ENCODE measurements at places on chromosomes 1 and 21.
A peak's percentile ranks its signal among the peaks of the same experiment; 100 is the strongest.

GRCh38 chr1:27005648-27006496, 6.8 kb downstream of the TENT5B start:
- DNase-seq, result no peak

DNA sequence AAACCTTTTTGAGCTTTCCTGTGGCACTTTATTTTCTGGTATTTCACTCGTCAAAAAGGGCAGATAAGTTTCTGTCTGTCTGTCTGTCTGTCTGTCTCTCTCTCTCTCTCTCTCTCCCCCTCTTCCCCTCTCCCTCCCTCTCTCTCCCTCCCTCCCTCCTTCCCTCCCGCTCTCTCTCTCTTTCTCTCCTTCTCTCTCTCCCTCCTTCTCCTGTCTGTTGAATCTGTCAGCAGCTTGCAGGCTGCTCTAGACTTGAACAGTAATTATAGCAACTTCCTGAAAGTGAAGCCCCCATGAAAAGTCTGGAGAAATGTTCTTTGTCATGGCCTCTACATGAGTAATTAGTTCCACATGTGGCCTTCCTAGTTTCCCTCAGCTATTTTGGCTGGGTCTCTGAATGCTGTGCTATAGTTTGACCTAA, 275.2 kb upstream of the C1orf105 start:
- no peak for DNase-seq

DNA sequence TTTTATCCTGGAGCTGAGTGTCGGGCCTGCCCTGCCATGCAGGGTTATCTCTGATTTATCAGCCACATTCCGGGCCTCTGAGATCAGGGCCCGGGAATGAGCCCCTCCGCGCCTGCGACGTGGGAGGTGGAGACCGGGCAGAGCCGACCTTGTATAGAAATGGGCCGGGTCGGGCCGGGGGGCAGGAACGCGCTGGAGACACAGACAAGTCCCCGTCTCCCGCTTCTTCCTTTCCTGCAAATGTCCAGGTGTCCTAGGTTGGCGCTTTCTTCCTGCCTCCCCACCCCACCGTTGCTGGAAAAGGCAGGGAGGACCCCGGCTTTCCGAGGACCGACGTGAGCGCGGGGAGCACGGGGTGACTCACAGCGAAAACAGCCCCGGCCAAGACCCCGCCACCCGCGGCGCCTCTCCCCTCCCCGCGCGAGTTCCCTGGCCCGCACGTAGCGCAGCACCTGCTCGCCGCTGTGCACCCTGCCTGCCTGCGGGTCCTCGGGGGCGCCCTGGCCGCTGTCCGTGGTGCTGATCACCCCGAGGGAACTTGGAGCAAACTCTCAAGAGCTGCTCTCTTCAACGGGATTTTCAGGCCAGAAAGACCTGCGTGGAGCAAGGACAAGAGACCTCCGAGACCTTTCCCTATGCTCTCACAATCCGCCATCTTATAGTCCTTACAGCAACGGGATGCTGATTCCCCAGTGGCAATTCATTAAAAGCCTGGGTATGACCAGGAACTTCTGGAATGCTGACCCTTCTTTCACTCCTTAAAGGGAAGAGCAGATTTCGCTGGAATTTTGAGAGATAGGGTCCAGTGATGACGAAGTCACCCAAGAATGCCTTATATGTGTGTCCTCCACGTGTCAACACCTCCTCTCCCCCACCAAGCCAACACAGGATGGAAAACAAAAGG, 475 bp upstream of the NPPB start:
- peak; percentile 58 for DNase-seq

- DNase-seq, result no peak
Measured at GRCh38 chr1:15656464-15656863, 27.7 kb upstream of the PLEKHM2 start.

GRCh38 chr21:25573409-25574206, 33.7 kb downstream of the MRPL39 start:
- DNase-seq, result peak; percentile 80

DNA sequence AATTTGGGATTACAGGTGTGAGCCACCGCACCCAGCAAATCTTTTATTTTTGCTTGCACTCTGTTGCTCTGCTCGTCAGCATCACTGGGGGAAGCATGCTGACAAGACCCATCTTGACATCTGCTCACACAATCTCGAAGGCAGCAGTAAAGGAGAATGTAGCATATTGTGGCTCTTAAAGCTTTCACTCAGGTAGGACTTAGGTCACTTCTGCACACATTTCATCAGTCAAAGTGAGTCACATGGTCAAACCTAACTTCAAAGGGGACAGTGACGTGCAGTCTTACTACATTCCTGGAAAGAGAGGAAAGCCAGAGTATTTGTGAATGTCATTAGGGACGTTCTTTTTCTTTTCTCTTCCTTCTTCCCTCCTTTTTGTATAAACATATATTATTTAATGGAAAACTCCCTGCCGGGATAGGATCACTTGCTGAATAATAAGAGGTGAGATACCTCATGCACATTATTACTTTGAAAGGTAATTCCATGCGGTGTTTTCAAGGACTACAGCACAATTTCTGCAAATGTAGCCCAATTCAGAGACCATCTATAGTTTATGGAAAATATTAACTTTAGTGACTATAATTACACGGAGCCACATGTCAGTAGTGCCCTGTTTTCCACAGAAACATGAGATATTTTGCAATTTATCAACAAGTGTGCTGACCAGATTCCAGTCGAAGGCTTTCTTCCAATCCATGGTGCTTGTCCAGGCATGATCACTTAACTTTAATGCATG, 19.3 kb upstream of the ACBD6 start:
- no peak for DNase-seq

DNA sequence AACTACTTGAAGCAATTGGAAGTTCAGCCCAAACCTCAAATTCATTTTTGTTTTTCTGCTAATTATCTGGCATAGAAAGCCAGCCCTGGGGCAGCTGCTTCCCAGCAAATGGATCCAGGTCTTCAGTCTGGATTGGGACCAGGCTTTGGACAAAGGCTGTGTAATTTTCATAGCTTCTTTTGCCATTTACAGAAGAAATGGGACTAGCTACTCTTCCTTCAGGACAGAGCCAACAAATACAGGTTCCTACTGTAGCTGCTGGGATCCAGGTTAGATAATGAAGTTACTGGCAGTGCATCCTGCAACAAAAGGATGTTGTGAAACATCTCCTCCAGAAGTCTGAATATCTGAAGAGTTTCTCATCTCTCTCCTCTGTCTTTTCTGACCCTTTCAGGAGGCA, 171.5 kb upstream of the CAMK1G start:
- no peak for DNase-seq

DNA sequence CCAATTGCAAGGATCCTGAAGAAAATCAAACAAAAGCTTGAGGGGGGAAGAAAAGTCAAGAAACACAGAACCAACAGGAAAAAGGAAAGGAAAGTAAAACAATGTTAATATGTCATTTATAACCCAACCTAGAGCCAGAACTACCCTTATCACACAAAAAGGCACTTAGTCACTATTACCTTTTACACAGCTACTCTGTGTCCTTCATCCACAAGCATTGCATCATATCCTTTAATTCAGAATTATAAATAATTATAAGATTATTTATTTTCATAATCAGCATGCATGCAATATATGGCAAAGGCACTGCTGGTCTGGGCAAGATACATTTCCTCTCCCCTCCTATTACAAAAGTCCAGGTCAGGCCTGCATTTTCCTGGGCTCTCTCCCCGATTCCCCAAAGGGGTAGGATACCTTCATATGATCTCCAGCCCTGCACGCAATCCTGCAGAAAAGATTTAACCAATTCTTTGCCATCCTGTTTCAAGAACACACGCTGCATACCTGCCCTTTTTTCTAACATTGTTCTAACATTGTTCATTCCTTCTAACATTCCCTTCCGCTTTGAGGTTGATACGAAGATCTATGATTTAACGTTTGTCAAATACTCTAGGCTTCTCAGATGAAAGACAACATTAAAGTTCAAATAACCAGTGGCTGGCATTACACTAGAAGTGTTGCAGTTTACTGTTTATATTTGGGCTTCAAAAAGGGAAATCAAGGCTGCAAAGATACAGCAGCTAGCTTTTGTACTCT, 4.3 kb downstream of the PTPN14 start:
- no peak for DNase-seq

DNA sequence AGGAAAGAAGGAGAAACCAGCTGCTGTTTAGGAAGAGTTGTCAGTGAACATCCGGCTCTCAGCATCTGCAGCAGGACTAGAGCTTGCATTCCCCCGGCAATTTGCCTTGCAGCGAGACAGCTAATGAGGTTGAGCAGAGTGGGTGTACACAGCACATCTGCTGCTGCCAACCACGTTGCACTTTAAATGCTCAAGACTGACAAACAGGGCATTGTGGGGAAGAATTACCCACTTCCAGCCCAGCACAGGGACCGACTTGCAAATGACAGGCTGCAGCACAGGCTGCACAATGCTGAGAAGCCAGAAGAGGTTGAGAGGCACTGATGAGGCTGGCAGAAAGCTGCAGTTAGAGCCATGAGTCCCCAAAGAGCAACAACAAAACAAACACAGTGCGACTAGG, 47.5 kb upstream of the PLA2G2C start:
- no peak for DNase-seq

DNA sequence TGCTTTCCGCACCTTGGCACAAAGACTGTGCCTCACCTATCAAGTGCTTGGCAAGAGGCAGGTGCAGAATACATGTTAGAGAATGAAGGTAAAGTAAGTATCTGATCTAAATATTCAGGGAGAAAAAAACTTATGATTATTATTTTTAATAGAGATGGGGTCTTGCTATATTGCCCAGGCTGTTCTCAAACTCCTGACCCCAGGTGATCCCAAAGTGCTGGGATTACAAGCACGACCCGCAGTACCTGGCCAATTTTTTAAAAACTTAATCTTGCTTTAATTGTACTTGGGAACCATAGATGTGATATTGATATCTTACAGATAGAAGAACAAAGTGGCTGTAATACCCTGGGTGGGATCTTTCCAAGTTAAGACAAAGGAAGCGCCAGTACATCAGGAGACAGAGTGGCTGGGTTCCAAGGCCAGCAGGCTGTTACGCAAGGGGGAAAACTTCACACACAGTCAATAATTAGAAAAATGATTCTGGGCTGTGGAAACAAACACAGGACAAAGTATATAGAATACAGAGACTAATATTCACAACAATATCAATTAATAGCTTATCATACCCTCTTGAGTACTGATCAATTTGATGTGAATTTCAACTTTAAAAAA, 58.6 kb upstream of the ATP1A1 start:
- DNase-seq, result no peak

GRCh38 chr1:48644905-48645605, 131.6 kb downstream of the BEND5 start:
- no peak for DNase-seq

- DNase-seq, result no peak
Measured at GRCh38 chr21:42306366-42307035, 8.7 kb downstream of the TFF3 start.

DNA sequence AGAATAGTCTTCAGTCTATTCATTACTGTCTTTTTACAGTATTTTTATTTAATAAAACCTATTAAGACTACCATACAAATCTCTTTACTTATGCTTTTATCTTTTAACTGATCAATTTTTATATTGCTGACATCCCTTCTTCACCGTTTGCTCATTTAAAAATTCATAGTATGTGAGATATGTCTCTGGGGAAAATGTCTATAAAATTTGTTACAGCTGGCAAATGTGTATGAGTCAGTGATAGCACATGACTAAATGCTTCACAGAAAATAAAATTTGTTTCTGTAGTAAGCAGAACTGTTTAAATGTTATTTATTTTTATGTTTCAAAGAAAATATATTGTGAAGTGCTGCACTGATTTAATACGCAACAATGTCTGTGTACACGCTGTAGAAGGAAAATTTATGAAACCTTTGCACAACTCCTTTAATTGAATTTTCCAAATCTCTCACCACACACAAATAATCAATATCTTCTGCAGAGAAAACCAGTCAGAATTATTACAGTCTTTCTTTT, 74.2 kb downstream of the ITGB3BP start:
- no peak for DNase-seq

- DNase-seq, result no peak
Measured at GRCh38 chr1:62384276-62385005, 52.4 kb upstream of the USP1 start.

GRCh38 chr1:177181280-177181630, 10.5 kb downstream of the BRINP2 start:
- no peak for DNase-seq

GRCh38 chr1:175089136-175089718, 21.6 kb downstream of the TNN start:
- no peak for DNase-seq

DNA sequence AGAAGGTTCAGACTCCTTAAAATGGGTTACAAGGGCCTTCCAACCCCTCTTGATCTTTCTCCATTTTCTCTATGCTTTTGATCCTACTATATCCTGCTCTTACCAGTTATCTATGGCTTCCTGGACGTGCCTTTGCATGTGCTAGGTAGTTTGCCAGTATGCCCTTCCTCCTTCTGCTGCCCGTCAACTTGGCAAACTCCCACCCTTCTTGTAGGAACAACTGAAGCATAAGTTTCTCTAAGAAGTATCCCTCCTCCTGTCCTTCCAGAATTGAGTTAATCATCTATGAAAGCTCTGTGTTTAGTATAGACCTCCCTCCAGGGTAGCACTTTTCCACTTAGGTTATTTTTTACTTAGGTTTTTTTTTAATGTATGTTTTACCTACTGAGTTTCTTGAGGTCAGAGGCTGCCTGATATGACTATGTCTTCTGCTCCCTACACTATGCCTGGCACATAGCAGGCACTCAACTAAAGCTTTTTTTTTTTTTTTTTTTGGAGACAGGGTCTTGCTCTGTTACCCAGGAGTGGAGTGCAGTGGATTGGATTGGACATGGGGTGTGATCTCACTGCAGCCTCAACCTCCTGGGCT, 10.0 kb upstream of the IGSF3 start:
- DNase-seq, result no peak

GRCh38 chr1:162566870-162567269, 5.3 kb downstream of the UAP1 start:
- no peak for DNase-seq

DNA sequence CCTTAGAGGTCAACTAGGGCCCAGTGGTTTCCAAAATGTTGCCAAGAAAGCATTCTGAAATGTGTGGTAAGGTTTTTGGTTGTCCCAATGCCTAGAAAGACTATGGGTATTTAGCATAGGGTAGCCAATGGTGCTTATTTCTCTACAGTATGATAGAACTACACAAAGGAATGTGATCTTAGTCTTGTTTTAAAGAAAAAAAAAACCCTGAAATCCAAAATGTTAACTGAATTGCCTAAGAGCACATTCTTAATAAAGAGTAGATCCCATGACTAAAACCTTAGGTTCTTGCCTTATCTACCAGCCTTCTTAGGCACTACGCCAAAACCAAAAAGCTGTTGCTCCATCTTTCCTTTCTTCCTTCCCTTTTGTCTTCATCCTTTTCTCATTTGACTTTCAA, 428.2 kb downstream of the MRPL39 start:
- DNase-seq, result no peak

Data from CD4-positive, alpha-beta T cell treated with Interleukin-17A for 1 hour (primary cell).